ENCODE measurements at places on chromosomes 11 and 22. TPM values are rescaled to one million over a fixed set of nuclear protein-coding genes. Genes with fewer than 3 reads are reported as not detected.

Gene PNPLA3
- 1.3 TPM for total RNA-seq

Gene DYNC2H1
- total RNA-seq: 22.1 TPM

Gene FAM180B
- 1.7 TPM for total RNA-seq

Gene GPR83
- total RNA-seq: not detected

Gene NF2
- 35.6 TPM for total RNA-seq

Data from aorta (tissue), 5 donors.